Fibroblast of villous mesenchyme (primary cell): ENCODE measurements at places on chromosomes 1 and 21. TPM values are rescaled to one million over a fixed set of nuclear protein-coding genes. Genes with fewer than 3 reads are reported as not detected.

Gene DYNLT5
- total RNA-seq, result 1.7 and 2.9 TPM in 2 replicates

Gene TCHHL1
- total RNA-seq, result not detected in 2 replicates

Gene DESI2
- 49.9 and 78.2 TPM in 2 replicates for total RNA-seq

Gene IQCC
- total RNA-seq, result 0.86 and 2.3 TPM in 2 replicates

Gene GCSAML
- not detected in 2 replicates for total RNA-seq

Gene BTBD19
- 11.6 and 13.0 TPM in 2 replicates for total RNA-seq

Gene TEX38
- under 0.01 TPM in 1 of 2 replicates, not detected in the other for total RNA-seq

Gene C1QC
- total RNA-seq, result not detected in 2 replicates

Gene GNG12
- 151 and 201 TPM in 2 replicates for total RNA-seq
